Spleen (tissue), 13 donors: ENCODE measurements at places on chromosomes 7 and 10. TPM values are rescaled to one million over a fixed set of nuclear protein-coding genes. Genes with fewer than 3 reads are reported as not detected.

The XRCC2 gene
- 0.92 TPM for total RNA-seq

The VWA2 gene
- 1.2 TPM for total RNA-seq

The PDGFA gene
- total RNA-seq, result 39.9 TPM

The NKX2-3 gene
- 69.1 TPM for total RNA-seq

- H3K4me1 ChIP-seq, result no peaks in the 10 kb centered on the region
- no peak overlapping the region for H3K4me3 ChIP-seq
- H3K27me3 ChIP-seq, result no peaks in the 10 kb centered on the region
- no peaks in the 10 kb centered on the region for H3K36me3 ChIP-seq
- no peak for DNase-seq
Observed at GRCh38 chr10:74213571-74214162, 62.6 kb downstream of the ADK start.

GRCh38 chr10:119516381-119517234, 25.9 kb downstream of the RGS10 start:
- peaks cover 26% of the 10 kb centered on the region for H3K4me1 ChIP-seq
- peak; percentile 87 for DNase-seq
- no peak overlapping the region for H3K4me3 ChIP-seq
- no peaks in the 10 kb centered on the region for H3K27me3 ChIP-seq
- peak overlapping the region; percentile 84 for H3K27ac ChIP-seq
- peaks cover 39% of the 10 kb centered on the region for H3K36me3 ChIP-seq

DNA sequence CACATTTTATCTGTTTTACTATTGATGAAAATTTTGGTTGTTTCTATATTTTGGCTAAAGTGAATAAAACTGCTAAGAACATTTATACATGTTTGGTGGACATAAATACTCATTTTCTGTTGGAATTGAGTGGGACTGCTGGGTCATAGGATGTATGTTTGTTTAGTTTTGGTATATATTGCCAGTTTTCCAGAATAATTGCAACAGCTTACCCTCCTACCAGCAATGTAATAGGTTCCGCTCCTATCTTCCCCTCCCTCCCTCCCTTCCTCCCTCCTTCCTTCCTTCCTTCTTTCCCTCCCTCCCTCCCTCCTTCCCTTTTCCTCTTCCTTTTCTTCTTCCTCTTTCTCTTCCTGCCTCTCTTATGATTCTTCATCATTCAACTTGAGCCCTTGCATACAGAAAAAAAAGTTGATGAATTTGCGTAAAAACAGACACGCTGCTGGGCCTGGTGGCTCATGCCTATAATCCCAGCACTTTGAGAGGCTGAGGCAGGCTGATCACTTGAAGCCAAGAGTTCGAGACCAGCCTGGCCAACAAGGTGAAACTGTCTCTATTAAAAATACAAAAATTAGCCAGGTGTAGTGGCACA, 23.5 kb downstream of the VKORC1L1 start:
- DNase-seq, result no peak
- peaks cover 25% of the 10 kb centered on the region for H3K4me1 ChIP-seq
- H3K4me3 ChIP-seq, result no peak overlapping the region
- no peak overlapping the region for H3K27ac ChIP-seq
- H3K36me3 ChIP-seq, result no peaks in the 10 kb centered on the region
- no peaks in the 10 kb centered on the region for H3K27me3 ChIP-seq

DNA sequence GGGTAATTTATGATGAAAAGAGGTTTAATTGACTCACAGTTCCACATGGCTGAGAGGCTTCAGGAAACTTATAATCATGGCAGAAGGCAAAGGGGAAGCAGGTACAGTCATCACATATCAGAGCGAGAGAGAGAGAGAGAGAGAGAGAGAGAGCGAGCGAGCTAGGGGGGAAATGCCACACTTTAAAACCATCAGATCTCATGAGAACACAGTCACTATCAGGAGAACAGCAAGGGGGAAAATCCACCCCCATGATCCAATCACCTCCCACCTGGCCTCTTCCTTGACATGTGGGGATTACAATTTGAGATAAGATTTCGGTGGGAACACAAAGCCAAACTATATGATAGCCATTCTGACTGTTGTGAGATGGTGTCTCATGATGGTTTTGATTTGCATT, 576.3 kb downstream of the GFRA1 start:
- H3K27ac ChIP-seq, result no peak overlapping the region
- no peak for DNase-seq
- H3K36me3 ChIP-seq, result no peaks in the 10 kb centered on the region

DNA sequence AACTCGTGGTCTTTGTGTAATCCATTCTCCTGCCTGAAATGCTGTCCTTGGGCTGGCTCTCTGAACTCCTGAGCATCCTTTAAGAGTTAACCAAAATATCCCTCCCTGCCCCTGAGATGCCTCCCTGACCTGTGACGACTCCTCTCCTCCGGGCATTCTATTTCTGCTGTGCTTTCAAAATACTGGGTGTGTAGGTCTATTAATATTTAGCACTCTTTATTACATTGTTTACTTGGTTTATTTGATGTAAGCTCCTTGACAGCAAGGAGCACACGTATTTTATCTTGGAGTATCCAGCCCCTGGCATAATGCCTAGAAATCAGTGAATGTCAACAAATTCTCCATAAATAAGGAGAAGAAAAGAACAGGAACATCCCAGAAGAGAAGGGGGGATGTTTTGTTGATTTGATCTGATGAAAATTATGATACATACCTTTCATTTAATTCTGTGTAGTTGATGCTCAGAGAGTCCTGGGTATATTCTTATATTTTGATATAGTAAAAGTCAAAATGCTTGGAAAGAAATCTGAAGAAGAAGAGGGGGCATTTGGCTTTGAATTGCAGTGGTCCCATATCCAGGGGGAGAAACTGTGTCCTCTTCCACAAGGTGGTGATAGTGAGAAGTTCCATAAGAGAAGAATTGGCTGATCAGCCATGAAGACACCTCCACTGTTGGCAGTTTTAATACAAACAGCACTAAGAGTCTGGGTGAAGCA, 107.7 kb upstream of the MPP7 start:
- H3K27ac ChIP-seq, result no peak overlapping the region
- DNase-seq, result no peak
- H3K36me3 ChIP-seq, result no peaks in the 10 kb centered on the region
- no peak overlapping the region for H3K4me3 ChIP-seq

- H3K4me1 ChIP-seq, result peaks cover 42% of the 10 kb centered on the region
- H3K27ac ChIP-seq, result peak overlapping the region; percentile 88
- no peaks in the 10 kb centered on the region for H3K36me3 ChIP-seq
- no peak overlapping the region for H3K4me3 ChIP-seq
- no peaks in the 10 kb centered on the region for H3K27me3 ChIP-seq
Observed at GRCh38 chr10:100371482-100372027, 24.5 kb downstream of the SCD start.

- peaks cover 6% of the 10 kb centered on the region for H3K4me1 ChIP-seq
- H3K4me3 ChIP-seq, result no peak overlapping the region
- no peak overlapping the region for H3K27ac ChIP-seq
- no peaks in the 10 kb centered on the region for H3K36me3 ChIP-seq
- no peaks in the 10 kb centered on the region for H3K27me3 ChIP-seq
- no peak for DNase-seq
Observed at GRCh38 chr10:108904163-108904838, 1019.0 kb downstream of the XPNPEP1 start.

DNA sequence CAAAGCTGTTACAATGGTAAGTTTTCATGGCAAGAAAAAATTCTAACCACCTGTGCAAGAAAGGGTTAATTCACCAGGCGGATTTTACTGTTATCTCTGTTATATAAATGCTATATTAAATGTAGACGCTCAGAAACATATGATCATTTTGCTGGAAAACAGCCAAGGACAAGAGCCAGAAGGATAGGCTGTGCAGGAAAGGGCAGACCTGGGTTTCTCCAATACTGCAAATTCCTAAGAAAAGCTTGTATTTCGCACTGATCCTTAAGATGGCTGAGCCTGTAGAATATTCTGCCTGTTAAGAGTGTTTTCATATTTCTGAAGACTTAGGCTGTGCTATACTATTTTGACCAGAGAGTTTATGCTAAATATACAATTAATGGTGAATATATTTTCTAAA, 564.1 kb upstream of the KCND2 start:
- no peaks in the 10 kb centered on the region for H3K27me3 ChIP-seq
- no peaks in the 10 kb centered on the region for H3K36me3 ChIP-seq
- no peak for DNase-seq
- H3K4me3 ChIP-seq, result no peak overlapping the region

DNA sequence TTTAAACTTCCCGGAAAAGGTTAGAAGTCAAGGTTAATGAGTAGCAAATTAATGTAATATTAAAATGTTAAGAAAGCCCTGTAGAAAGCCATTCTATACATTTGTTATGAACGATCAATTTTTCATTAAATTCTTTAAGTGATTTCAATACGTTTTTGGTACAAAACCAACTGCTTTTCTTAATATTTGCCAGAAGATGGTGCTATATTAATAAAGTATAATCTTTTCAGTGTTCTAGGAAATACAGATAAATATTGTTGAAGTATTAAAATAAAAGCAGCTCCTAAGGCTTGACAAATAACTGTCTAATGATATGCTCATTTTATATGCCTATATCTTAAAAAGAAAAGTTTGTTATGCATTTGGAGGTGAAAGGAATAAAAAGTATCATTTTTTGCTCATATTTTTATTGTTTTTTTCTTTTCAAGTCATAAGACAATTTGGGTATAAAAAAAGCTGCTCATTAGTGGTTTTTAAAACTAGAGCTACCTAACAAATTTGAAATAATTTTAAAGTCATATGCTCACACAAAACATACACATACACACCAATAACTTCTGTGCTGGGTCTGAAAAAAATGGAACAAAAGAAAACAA, 130.3 kb upstream of the POT1 start:
- no peaks in the 10 kb centered on the region for H3K4me1 ChIP-seq
- no peaks in the 10 kb centered on the region for H3K27me3 ChIP-seq
- no peak for DNase-seq
- H3K4me3 ChIP-seq, result no peak overlapping the region
- H3K36me3 ChIP-seq, result no peaks in the 10 kb centered on the region

DNA sequence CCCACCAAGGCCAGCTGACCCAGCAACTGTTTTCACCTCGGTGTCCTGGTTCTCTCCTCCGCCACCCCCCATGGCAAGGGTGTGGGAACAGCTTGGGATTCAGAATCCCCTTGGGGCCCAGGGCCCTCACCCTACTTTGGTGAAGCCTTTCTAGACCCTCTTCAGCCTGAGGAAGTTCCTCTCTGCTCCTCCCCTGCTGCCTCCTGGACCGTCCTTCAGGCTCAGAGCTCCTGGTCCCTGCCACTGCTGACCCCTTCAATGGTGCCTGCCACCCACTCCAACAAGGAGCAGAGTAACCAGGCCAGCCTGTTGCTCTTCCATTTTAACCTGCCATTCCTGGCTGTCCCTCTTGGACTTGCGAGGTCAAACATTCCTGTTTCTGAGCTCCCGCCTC, 72.0 kb upstream of the SMNDC1 start:
- peaks cover 25% of the 10 kb centered on the region for H3K4me1 ChIP-seq
- H3K36me3 ChIP-seq, result no peaks in the 10 kb centered on the region
- no peaks in the 10 kb centered on the region for H3K27me3 ChIP-seq
- no peak overlapping the region for H3K4me3 ChIP-seq
